ENCODE measurements at places on chromosomes 2 and 18.

DNA sequence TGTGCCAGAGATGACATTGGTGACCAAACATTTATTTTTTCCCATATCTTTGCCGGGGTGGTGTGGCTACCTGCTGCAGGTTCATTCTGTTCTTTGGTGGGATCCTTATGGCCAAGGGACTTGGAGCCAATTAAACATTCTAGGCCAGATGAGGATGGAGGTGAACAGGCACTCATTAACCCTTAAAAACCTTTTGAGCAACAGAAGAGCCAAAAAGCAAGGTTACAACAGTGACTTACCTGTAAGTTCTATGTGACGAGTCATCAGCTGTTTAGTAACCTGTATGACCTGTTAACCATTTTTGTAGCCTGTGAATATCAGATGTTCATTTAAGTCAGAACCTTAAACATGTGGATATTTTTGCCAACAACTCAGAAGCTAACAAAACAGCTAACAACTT lies 105.6 kb downstream of the XRCC5 start:
- DNase-seq = no peak

DNA sequence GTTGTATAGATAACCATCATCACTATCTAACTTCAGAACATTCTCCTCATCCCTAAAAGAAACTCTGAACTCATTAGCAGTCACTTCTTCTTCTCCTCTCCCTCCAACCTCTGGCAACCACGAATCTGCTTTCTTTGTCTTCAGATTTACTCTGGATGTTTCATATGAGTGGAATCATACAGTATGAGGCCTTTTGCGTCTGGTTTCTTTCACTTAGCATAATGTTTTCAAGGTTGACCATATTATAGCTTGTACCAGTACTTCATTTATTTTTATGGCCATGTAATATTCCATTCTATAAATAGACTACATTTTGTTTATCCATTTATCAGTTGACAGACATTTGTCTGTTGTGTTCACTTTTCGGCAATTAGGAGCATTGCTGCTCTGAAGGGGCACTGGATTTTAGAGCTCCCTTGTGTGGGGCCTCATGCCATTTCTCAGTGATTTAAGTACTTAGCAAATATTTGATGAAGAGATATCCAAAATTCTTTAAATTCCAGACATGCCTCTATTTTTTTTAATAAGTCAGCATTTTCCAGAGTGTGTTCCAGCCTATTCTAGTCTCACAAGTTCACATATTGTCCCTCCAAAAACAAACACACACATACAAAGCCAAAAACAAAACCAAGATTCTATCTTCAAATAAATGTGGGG lies 22.5 kb upstream of the MAP3K20 start:
- no peak for DNase-seq

- DNase-seq = no peak
Observed at GRCh38 chr2:64632835-64633819, 20.6 kb downstream of the SERTAD2 start.

DNA sequence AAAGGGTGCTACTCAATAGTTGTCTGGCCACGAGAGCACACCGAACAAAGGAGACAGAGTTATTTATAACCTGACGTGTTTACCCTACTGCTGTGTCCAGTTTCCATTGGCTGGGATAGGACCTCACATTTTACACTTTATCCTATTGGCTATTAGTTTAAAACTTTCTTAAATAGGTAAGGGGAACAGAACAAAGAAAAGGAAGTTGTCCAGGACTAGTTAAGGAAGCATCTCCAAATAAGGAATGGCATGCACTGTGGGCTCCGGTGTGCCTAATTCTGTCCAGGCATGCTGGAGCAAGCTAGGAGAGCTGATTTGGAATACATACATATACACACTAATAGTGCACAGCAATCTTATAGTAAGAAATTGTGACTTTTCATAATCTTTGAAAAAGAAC lies 72.2 kb downstream of the CAB39 start:
- no peak for DNase-seq

GRCh38 chr2:233638836-233639235 lies 2.6 kb downstream of the UGT1A10 start:
- DNase-seq = no peak

Measured in stimulated activated CD4-positive, alpha-beta T cell treated with anti-CD3 and anti-CD28 coated beads, Interleukin-15, amount 100 ng/mL, for 48 hours (primary cell).